ENCODE measurements at places on chromosomes 1 and 21.
A peak's percentile ranks its signal among the peaks of the same experiment; 100 is the strongest.

DNA sequence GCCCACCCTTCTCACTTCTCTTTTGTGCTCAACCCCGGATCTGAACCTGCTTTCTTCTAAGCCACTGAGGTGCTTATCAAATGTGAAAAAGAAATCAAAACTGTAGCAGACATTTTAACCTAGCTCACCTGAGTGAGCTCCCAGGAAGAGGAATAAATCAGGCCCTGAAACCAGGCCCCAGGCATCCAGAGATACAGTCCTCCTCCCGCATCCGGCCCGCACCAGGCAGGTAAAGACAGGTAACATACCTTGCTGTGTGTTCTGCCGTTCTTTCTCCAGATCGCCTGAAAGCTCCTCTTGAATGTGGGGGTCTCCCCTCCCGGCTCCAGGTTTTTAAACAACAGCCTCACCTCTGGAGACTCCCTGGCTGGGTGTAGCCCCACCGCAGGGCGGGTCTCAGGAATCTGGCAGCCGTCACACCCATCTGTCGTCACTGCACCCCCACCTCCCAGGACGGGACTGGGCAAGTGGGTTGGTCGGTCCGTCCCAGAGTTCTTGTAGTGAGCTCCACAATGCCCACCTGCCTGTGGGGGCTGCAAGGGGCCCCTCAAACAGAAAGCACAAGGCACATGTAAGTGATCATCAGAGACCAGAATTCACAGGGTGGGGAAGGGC lies at the start of gene LAMB3:
LAMB3 (minus strand) TSS at position 305 of the 615 bp plus-strand sequence. CDS start 1,481 bp downstream, outside the sequence.
- DNase-seq: no peak

DNA sequence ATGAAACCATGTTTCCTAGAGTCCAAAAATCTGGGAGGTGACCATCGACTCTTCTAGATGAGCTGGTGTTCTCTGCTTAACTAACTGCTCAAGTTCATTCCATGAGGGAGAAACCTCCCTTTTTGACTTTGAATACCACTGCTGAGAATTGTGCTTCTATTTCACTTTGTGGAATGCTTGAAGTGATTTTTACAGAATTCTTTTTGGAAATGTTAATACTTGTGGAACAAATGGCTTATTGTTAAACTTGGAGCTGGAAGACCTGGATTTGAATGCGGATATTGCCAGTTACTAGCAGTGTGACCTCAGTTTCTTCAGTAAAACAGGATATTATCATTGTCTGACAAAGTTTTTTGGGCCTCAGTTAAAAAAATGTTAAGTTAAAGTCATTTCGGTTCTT lies 36.5 kb upstream of the APP start:
- DNase-seq: no peak

- no peak for DNase-seq
Measured at GRCh38 chr21:30148906-30149305, 17.7 kb downstream of the CLDN17 start.

- DNase-seq: no peak
Measured at GRCh38 chr1:12063141-12064072, at the start of gene TNFRSF8. Gene TNFRSF8, plus strand, starts transcription at chr1:12063303. Its CDS starts 296 bp downstream, at chr1:12063599.

GRCh38 chr21:44998621-44999427 lies 59.0 kb downstream of the SLX9 start:
- DNase-seq: no peak

GRCh38 chr1:29636936-29637335 lies 400.6 kb downstream of the PTPRU start:
- no peak for DNase-seq

DNA sequence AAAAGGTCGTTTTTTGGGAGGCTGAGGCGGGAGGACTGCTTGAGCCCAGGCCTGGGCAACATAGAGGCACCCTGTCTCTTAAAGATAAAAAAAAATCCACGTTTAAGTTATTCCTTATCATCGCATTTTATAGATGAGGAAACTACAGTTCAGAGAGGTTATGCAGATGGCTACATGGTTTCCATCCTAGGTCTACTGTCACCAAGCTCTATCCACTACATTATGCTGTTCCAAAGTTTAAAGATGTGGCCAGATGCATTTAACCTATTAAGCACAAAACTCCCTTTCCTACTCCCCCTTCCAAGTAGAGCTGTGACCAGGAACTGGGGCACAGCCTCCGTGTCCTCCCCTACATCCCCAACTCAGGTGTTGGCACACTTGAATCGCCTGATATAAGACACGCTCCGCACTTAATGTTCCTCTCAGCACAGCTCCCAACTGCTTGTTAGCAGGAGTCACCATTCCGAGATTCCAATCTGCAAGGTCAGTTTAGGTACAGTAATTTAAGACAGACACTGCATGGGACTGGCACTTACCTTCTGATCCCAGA lies 1.3 kb downstream of the TAF5L start:
- DNase-seq: no peak

DNA sequence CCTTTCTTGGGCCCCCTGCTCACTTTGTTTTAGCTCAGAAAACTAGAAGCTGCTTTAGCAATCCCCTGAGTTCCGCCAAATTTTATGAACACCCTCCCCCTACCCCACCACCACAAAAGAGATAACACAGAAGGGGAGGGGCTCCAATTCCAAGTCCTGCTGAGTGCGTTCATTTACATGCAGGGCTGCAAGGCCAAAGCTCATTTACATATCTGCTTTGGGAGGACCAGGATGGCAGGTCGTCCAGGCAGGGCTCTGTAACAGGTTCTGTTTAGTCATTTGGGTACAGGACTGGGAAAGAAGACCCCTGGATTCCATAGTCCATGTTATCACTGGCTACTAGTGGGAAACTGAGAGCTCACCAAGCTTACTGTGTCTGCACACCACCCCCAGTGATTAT lies 35.9 kb upstream of the KIF21B start:
- no peak for DNase-seq

- no peak for DNase-seq
Measured at GRCh38 chr1:163076981-163077761, 8.0 kb downstream of the RGS4 start.

- no peak for DNase-seq
Measured at GRCh38 chr1:178155481-178156255, 61.8 kb downstream of the RASAL2 start.

GRCh38 chr21:41428847-41429246 lies 2.8 kb downstream of the MX1 start:
- DNase-seq: no peak

- DNase-seq: no peak
Measured at GRCh38 chr1:3330771-3331245, 123.7 kb upstream of the ARHGEF16 start.

GRCh38 chr1:103489935-103490334 lies 35.6 kb upstream of the RNPC3 start:
- peak; percentile 52 for DNase-seq

- no peak for DNase-seq
Measured at GRCh38 chr1:228144193-228144992, 4.3 kb downstream of the GUK1 start.

- DNase-seq: no peak
Measured at GRCh38 chr1:63316984-63317816, 5.2 kb upstream of the FOXD3 start.

DNA sequence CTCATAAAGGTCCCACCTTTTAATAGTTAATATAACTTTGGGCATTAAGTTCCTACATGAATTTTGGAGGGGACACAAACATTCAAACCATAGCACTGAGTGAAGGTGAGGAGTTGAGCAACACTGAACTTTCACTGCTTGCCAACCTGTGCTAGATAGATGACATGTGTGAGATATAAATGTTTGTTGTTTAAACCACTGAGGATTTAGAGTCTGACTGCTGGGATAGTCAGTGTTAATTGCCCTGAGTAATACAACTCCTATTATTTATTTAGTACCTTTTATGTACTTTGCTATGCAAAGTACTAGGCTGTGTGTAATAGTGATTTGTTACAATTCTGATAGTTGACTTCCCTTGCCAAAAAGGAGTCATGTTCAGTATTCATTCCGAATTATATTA lies 32.4 kb upstream of the SLC16A1 start:
- no peak for DNase-seq

DNA sequence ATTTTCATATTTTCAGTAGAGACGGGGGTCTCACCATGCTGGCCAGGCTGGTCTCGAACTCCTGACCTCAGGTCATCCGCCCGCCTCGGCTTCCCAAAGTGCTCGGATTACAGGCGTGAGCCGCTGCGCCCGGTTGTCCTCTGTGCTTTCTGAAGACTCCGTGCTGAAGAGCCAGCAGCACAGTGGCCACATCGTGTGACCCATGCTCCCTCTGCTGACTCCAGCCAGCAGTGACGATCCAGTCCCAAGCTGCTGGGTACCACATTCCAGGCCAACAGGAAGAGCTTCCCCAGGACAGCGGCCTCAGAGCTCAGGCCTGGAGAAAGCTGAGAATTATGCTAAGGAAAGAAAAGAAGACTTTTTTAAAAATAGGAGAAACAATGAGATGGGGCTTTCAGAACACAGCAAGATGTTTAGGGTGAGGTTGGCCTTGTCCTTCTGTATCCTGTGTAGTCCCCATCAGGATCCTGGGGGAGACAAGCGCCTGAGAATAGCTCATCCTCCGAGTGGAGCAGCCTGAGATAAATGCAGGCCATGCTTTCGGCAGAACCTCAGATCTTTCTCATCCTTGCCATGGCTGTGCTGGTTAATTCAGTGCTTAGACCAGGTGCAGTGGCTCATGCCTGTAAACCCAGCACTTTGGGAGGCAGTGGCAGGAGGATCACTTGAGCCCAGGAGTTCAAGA lies 207.1 kb downstream of the SLC35F3 start:
- DNase-seq: no peak

DNA sequence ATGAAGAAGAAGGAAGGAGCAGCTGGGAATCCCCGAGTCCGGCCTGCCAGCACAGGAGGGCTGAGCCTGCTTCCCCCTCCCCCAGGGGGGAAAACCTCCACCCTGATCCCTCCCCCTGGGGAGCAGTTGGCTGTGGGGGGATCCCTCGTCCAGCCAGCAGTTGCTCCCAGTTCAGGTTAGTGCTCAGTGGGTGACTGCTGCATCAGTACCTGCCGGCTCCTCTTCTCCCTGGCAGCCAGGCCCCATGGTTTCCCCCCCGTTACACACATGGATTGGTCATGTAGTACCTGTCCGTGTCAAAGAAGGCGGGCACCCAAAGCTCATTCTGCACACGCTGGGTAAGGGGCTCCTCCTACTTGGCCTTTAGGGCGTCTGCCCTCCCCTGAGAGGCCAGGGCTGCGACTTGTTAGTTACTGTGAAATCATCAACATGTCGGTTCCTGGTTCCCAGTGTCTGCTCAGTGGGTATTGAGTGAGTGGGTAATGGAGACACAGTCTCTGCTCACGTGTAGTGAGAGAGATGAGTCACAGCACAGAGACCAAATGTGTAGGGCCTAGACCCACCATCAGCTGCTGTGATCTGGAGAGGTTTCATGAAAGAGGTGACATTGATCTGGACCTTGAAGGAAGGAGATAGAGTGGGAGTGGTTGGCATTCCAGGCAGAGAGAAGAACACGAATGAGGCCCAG lies 11.5 kb downstream of the NECAP2 start:
- DNase-seq: no peak

DNA sequence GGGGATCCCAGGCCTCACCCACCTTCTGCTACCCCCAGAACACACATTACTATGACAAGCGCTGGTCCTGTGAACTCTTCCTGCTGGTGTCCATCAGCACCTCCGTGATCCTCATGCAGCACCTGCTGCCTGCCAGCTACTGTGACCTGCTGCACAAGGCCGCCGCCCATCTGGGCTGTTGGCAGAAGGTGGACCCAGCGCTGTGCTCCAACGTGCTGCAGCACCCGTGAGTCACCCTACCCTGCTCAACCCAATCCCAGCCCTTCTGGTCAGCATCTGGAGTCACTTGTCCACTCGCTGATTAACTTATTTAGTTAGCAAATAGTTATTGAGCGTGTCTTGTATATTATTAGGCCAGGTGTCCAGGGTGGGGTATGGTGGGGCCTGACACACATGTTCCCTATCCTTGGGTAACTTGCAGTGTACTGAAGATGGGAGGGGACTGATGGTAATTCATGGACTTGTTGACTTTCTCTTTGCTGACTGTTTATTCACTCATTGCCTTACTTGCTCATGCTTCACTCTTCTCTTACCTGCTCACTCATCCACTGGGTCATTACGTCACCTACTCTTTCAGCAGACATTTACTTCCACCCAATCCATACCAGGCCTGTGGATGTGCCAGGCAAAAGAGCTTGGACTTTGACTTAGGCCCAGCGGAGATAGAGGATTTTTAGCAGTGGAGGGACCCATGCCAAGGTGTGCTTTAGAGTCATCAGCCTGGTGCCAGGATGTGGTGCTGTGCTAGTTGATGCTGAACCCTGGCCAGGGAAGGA lies 12.9 kb upstream of the KPNA6 start:
- no peak for DNase-seq

DNA sequence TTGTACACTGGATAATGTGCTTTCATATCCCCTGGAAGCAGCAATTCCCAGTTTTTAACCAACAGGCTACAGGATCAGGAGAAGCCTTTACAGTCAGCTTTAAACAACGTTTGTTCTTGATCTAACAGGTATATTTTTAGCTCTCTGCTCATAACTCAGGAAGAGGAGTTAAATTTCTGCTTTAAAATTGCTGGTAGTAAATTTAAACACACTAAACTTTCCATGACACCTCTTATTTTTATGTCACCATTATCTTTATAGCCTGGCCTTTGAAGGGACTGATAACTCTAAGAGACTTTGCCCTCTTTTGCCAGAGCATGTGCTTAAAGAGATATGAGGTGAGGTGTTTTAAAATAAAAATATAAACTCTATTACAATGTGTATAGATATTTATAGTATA lies 119.6 kb upstream of the BRINP3 start:
- DNase-seq: no peak

DNA sequence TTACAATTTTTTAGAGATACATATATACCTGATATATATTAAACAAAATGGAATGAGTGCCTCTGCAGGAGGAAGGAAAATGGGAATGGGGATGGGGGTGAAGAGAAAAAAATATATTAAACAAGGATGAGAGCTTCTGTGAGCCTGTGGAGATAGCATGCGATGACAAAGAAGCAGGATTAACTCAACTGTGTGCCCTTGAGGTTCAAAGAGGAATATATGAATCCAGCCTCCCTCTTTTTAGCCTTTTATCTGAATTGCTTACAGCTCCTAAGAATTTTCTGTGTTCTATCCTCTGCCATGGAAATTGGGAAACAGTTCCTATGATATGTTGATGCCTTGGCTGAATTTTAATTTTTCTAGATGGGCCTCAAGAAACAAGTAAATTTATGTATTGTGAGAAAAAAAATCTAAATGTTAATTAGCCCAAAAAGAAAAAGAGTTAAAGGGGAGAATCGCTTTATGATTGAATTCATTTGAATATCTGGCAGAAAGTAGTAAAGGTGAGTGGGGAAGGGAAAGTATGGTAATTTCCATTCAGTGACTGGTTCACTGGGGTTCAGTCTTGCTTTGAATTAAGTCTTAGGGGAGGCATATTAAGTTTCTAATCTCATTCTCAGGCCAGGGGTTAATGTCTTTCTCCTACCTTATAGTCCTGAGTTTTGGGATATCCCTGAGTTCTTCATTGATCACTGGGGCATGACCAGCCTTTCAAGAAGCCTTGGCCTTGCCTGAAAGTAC lies 106.3 kb upstream of the HMCN1 start:
- no peak for DNase-seq

- DNase-seq: no peak
Measured at GRCh38 chr1:40316595-40317393, at the start of gene COL9A2. Gene COL9A2, minus strand, starts transcription at chr1:40317286. Its CDS starts 89 bp downstream, at chr1:40317197.

GRCh38 chr1:215595231-215595630 lies 28.1 kb downstream of the KCTD3 start:
- DNase-seq: no peak
